ENCODE measurements at places on chromosomes 16 and 17.

- no peak for DNase-seq
Measured at GRCh38 chr16:47036201-47036600, 62.7 kb upstream of the DNAJA2 start.

DNA sequence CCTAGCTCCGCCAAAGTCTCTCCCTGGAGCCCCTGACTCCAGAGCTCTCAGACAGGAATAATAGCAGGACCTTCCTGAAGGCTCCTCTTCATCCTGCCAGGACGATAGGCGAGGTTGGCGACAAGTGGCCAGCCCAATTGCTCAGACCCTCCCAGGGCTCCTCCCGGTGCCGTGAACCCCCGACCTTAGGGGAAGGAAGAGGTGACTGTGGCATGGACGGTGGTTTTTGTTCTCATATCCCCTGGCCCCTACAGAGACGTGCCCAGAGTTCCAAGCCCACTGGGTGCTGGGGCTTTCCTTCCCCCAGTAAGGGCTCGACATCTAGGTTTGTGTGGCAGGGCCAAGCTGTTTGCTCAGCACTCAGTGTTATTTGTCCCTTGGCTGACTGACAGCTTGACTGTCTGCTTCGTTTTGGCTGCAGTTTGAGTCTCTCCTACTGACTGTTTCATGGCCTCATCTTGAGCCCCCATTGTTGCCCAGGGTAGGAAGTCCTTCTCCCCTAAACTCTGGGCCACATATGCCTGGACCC, 4.6 kb upstream of the ADCY7 start:
- DNase-seq: no peak

GRCh38 chr17:77266213-77266612, 125.4 kb downstream of the SEC14L1 start:
- no peak for DNase-seq

GRCh38 chr17:40978575-40979151, 5.5 kb downstream of the KRT40 start:
- DNase-seq: no peak

Measured in fibroblast of mammary gland (primary cell).